Adipocyte (in vitro differentiated cells): ENCODE measurements at places on chromosomes 3 and 15.

GRCh38 chr15:63353887-63354286 lies 27.8 kb downstream of the CA12 start:
- no peak for DNase-seq

GRCh38 chr3:143160437-143160836 lies 40.9 kb downstream of the CHST2 start:
- DNase-seq: peak; percentile 24

- DNase-seq: peak; percentile 24
Observed at GRCh38 chr3:68919000-68919399, 13.3 kb downstream of the TAFA4 start.

DNA sequence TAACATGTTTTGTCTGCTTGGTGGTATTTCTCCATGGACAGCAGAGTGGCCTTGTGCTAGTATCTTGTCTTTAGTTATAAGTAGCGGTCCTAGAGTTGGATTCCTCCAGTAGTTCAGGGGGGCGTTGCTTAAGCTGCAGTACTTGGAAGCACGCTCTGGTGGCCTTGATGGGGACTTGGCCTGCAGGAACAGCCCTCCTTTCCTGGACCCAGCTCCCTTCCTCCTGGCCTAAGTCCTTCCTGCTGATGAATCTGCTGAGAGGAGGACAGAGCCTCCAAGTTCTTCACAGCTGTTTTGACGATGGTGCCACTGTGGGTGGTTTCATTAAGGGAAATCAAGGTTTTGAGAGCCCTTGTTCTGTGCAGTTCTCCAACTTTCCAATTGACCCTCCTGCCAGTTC lies 38.6 kb upstream of the SEC22A start:
- DNase-seq: no peak

GRCh38 chr15:60536314-60536713 lies 57.4 kb upstream of the ICE2 start:
- DNase-seq: no peak

- no peak for DNase-seq
Observed at GRCh38 chr15:80191198-80191597, 38.4 kb downstream of the FAH start.

GRCh38 chr3:194273743-194274310 lies 77.3 kb downstream of the CPN2 start:
- DNase-seq: no peak

DNA sequence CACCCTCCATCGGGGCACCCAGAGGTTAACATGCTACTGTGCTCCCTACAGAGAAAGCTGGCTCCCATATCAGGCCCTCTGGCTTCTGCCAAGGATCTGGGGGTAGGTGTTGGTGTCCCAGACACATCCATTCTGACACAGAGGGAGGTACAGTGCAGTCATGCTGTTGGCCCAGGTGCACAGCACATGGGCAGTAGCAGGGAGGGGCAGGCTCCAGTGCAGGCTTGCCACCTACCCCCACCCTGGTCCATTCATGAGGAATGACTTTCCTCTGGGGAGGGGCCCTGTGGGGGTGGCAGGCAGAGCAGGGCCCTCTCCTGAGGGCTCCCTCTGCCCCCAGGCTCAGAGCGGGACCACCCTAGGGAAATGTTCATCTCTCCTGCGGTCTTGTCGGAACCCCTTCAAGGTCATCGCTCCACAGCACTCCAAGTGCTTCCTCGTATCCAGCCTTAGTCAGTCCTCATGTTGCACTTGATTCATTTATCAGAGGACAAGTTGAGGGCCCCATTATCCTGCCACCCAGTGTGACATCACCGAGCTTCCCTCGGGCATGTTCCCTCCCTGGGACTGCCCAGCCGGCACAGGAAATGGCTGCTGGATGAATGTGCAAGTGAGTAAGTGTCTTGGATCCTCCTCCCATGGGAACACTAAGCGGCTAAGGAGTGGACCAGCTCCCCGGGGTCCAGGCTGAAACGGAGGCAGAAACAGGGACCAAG lies 10.0 kb downstream of the DUSP7 start:
- DNase-seq: peak; percentile 96

GRCh38 chr3:10667269-10667668 lies 148.8 kb upstream of the SLC6A11 start:
- no peak for DNase-seq

GRCh38 chr3:76855451-76855850 lies 184.4 kb upstream of the ROBO2 start:
- no peak for DNase-seq

- DNase-seq: no peak
Observed at GRCh38 chr15:39291690-39292089, 289.2 kb upstream of the THBS1 start.

DNA sequence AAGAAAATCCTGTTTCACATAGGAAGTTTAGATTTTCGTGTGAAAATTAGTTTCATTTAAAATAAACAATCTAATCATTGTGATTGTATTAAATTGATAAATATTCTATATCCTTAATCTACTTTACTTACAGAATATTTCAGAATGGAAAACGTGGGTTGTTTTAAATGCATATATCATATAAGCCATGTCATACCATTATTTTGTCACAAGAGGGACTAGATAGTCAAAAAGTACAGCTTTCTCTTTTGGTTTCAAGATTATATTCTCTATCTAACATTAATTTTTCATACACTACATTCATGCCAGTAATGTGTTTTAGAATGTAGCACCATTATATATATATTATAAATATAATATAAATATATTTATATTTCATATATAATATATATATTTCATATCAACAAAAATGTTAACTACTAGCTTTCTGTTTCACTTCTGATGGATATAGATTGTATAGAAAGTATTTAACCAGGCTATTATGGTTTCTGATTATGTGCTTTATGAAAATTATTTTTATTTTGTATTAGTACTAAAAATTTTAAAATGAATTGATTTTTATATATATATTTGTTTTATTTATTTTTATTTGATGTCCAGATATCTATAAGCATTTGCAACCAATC lies 45.3 kb downstream of the OSTN start:
- peak; percentile 69 for DNase-seq

GRCh38 chr3:189724356-189724755 lies 93.2 kb downstream of the TP63 start:
- peak; percentile 85 for DNase-seq
